ENCODE measurements at places on chromosomes 2 and 18.

DNA sequence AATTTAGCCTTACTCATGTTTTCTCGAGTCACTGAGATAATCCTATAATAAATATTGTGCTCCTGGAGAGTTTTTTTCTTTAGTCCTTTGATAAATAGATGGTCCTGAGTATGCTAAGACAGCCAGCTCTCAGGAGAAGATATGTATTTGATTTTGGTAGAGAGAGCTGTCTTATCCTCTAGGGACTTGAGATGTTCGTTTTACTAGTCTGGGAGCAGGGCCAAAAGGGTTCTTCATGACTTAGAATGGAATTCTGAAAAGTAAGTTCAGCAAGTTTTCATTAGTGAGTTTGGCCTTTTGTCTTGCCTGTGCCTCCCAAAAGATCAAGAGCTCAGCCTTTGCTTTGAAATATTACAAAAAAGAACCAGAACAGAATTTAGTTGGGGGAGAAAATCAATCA, 246.7 kb downstream of the BABAM2 start:
- DNase-seq: no peak

- no peak for DNase-seq
Measured at GRCh38 chr2:238943338-238944067, 95.6 kb downstream of the TWIST2 start.

GRCh38 chr2:220120041-220120440, 492.6 kb downstream of the SLC4A3 start:
- no peak for DNase-seq

DNA sequence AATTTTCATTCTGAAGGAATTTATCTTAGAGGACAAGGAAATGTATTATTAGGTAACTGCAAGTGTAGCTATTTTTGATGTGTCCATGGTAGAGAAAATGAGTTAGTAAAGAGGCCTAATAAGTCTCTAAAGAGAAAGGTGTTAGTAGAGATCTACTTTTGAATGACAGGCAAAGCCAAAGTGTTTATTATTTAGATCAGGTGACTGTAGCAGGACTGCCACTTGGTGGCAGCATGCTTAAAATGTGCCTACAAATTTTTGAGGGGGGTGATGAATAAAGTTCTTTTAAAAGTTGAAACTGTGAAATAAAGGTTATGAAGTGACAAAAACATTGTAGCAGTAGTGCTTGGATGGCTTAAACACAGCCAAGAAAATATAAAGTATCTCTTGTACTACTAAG, 421.5 kb upstream of the MEIS1 start:
- no peak for DNase-seq

- DNase-seq: no peak
Measured at GRCh38 chr2:45859682-45860081, 208.2 kb downstream of the PRKCE start.

GRCh38 chr18:63249771-63250170, 69.8 kb downstream of the BCL2 start:
- no peak for DNase-seq

DNA sequence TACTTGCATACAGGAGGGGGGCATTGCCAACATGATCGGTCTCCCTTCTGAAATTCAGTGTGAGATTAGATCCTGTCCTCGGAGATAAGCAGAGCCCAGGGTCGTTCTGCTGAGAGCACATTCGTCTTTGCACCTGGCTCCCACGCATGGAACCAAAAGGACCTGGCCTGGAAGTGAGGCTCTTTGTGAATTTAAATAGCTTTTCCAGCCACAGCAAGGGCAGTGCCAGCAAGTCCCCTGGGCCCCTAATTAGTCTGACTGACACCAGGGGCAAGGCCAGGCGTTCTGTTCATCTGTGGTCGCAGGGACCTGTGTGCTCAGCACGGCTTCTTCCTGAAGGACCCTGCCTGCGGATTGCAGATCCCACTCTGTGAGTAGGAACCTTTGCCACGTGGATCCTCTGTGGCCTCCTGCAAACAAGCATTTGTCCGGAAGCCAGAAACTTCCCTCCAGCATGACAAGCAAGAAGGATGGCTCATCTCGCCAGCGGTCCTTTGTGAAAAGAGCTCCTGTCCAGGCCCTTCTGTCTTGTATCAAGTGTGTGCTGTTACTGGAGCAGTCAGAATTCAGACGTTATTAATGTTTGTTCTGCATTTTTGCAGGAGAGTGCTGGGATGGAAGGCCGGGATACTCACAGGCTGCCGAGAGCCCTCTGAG, 128.7 kb downstream of the TPO start:
- no peak for DNase-seq

DNA sequence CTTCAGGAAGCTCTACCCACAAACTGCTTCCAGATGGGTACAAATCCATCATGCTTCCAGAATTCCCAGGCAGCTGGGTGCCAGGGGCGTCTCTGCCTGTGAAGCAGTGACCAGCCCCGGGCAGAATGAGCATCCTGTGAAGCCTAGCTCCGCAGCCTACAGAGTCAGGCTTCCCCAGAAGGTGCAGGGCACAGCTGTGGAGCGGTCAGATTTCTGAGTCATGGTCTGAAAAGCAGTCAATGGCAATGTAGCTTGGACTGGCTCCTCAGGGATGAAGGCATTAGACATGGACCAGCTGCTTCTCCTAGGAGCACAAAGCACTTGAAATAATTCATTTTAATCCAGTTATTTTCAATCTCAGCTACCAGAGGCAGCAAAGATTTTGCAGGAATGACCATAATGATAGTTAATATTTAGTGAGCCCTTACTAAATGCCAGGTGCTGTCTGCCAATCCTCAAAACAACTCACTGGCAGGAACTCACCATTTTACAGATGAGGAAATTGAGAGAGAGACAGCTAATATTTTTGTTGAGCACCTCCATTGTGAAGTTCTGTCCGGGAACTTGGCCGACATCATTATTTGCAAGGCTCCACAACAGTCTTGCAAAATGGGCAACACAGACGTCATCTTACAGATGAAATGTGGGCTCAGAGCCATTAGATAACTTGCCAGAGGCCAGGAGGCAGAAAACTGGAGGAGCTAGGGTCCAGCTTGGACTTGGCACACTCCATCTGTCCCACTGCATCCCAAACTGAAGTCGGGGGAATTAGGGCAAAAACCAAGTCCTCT, 31.7 kb downstream of the ACMSD start:
- no peak for DNase-seq

- no peak for DNase-seq
Measured at GRCh38 chr2:132583666-132584360, 86.2 kb downstream of the LYPD1 start.

All from stimulated activated CD8-positive, alpha-beta memory T cell treated with anti-CD3 and anti-CD28 coated beads, Interleukin-7, amount 100 ng/mL, for 48 hours (primary cell).